T-helper 1 cell (primary cell): ENCODE measurements at places on chromosomes 3 and 15.

DNA sequence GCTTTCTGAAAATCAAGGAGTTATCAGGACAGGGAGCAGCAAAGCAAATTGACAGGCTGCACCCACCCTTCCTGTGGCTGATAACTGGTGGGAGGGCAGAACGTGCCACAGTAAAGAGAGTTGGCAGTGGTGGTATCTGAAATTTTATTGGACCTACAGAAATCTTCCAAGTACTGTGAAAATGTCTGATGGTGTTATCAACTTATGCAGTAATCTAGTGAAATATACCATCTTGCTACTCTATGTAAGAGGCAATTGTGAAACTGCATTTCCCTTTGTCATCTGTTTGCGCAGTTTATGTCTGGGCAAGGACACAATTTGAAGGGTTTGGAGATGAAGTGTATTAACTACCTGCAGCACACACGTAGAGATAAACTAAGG lies 1.5 kb downstream of the PLCL2 start:
- DNase-seq = peak; percentile 45

- no peak for DNase-seq
Observed at GRCh38 chr3:49498648-49499047, 28.6 kb downstream of the DAG1 start.

- DNase-seq = no peak
Observed at GRCh38 chr3:126319701-126320295, 37.4 kb downstream of the KLF15 start.

DNA sequence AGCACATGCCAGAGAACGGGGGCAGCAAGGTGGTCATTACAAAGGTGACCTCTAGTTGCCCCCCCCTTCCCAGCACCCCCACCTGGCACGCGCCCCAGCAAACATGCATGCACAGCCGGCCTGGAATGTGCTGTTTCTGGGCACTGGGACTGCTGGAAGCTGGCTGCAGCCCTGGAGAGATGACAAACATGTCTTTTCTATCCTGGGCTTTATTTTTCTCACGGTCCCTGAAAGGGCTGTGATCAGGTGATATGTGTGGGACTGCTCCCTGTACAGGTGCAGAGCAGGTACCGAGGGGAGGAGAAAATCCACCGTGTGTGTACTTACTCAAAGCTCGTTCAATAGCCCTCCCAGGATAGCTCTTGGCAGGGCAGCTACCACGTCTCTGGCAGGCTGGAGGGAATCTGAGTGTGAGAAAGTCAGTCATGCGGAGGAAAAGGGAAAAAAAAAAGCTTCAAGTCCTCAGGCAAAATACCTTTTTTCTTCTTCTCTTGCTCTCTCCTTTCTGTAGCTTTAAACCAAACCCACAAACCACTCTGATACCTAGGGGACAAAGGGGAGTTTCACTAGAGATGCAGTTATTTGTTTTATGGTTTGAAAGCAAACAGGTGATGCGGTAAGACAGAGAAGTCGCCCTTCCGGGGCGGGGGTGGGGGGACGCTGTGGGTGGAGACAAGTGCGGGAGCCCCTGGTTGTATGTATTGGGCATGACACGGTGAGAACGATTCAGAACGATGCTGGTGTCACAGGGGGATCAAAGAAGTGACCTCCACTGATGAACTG lies 5.0 kb upstream of the HES1 start:
- DNase-seq = no peak

- DNase-seq = no peak
Observed at GRCh38 chr3:159910991-159911663, 77.5 kb upstream of the IL12A start.

- no peak for DNase-seq
Observed at GRCh38 chr3:121758727-121759450, 9.3 kb upstream of the GOLGB1 start.

DNA sequence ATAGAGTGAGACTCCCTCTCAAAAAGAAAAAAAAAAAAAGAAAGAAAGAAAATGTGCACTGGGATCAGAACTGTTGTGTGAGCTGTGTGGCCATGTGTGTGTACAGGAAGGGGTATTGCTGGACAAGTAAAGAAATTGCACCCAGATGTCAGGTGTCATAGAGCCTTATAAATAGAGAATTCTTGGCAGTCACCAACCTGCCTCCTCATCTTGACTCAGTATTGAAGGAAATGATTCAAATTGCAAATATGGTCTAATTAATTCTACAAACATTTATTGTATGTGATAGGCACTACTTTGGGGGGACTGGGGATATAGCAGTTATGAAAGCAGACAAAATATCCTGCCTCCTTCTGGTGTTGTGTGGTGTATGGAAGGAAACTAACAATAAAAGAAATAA lies 243.8 kb upstream of the TTC14 start:
- DNase-seq = no peak

DNA sequence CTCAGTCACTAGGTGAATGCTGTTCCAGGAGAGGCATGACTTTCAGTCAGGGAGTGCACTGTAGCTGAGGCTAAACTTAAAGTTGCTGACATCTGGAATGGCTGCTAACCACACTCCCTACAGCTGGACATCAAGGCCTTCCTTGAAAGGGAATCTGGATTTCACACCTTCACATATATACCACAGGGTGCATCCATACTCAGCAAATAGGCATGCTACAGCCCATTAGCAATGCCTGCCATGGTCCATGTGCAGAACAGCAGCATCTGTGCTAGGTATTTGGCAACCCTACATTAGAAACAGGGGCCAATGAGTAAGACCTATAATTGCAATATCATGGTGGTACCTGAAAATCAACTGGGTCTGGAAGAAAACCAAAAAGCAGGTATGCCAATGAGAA lies 74.8 kb downstream of the SNTN start:
- DNase-seq = no peak

DNA sequence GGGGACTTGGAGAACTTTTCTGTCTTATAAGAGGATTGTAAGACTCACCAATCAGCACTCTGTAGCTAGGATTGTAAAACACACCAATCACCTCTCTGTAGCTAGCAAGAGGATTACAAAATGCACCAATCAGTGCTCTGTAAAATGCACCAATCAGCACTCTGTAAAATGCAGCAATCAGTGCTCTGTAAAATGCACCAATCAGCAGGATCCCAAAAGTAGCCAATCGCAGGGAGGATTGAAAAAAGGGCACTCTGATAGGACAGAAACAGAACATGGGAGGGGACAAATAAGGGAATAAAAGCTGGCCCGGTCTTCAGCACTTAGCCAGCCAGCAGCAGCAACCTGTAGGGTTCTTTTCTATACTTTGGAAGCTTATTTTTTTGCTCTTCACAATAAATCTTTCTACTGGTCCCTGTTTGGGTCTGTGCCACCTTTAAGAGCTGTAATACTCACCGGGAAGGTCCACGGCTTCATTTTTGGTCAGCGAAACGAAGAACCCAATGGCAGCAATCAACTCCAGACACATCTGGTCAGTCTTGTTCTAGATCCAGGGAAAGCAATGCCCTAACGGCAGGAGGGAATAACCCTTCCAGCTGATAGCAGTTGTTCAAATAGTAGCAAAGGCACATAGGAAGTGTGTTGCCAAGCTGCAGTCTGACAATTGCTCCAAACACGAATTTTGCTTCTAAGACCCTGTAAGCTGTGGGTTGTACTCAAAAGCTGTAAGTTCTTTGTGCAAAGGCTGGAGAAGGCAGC lies 135.6 kb downstream of the TJP1 start:
- DNase-seq = no peak

GRCh38 chr3:188687389-188687788 lies 484.4 kb upstream of the TPRG1 start:
- DNase-seq = no peak

DNA sequence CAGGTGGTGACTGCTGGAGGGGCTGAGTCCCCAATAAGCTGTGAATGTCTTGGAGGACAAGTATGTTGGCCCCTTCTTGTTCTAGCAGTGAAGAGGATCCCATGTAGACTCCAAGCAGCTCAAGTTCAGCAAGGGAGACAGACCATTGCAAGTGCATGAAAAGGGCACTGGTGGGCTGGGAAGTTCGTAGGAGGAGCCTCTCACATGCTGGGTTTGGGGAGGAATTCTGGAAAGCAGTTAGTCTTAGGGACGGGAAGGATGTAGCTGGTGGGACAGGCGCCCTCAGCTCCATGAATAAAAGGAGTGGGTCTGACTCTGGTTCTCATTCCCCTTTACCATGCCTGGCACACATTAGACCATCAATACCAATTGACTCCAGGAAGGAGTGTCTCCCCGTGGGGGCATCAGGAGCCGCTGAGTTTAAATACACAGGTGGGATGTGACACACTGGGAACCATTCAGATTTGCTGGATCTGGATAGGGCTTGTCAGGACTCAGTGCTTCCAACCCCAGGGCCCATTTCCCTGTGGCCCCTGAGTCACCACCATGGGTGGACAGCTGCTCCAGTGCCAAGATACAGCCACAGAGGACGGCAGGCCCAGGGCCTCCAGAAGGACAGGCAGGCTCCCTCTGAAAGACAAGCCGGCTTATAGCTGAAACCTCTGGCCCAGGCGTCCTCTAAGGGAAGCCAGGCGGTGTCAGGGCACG lies 552 bp upstream of the XYLB start:
- DNase-seq = no peak

- DNase-seq = no peak
Observed at GRCh38 chr3:163776743-163777142, 1301.6 kb downstream of the SI start.

- no peak for DNase-seq
Observed at GRCh38 chr15:83127547-83128150, 20.2 kb downstream of the TM6SF1 start.

- DNase-seq = no peak
Observed at GRCh38 chr3:16994854-16995525, 110.2 kb downstream of the PLCL2 start.

GRCh38 chr3:170414202-170414663 lies 4.4 kb upstream of the CLDN11 start:
- DNase-seq = peak; percentile 9

GRCh38 chr3:43608751-43609150 lies 13.1 kb downstream of the ANO10 start:
- no peak for DNase-seq

- DNase-seq = no peak
Observed at GRCh38 chr15:63212050-63213004, 22.9 kb downstream of the RAB8B start.

DNA sequence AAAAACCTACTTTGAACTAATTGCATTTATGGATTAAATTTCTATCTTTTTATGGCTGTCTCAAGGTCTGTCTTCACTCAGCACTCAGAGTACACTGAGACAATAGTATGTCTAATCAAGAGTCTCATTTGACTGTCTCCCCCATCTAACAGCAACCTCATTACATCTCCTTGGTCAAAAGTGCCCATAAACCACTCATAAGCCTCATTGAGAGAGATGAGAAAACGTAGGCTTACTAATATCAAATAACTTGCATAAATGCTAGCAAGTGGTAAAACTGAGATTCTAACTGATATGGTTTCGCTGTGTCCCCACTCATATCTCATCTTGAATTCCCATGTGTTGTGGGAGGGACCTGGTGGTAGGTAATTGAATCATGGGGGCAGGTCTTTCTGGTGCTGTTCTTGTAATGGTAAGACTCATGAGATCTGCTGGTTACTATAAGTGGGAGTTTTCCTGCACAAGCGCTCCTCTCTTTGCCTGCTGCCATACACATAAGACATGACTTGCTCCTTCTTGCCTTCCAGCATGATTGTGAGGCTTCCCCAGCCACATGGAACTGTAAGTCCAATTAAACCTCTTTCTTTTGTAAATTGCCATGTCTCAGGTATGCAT lies 113.9 kb downstream of the TFDP2 start:
- no peak for DNase-seq

DNA sequence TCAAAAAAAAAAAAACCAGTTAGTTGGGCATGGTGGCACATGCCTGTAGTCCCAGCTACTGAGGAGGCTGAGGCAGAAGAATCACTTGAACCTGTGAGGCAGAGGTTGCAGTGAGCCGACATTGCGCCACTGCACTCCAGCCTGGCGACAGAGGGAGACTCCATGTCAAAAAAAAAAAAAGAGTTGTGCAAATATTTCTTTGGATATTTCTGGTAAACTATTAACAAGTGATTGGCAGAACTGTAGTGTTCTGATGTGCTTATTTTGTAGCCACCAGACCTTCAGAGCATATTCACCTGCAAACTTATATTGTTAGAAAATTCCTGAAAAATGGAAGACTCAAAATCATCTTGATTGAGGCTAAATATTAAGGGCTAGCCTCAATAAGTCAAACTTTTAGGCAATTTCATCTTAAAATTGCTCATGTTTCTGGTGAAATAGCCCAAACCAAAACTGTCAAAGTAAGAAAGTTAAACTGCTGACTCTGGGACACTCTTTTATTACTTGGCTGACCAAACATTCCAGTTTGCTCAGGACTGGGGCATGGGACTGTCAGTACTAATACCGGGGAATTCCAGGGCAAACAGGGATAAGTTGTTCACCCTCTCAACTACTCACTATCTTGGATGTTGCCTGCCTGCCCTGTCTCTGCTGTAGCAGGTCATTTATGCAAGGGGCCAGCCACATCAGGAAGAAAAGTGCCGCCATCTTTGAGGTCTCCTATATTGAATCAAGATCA lies 37.0 kb downstream of the ABHD2 start:
- no peak for DNase-seq

- no peak for DNase-seq
Observed at GRCh38 chr3:185381320-185382058, 18.6 kb downstream of the MAP3K13 start.

DNA sequence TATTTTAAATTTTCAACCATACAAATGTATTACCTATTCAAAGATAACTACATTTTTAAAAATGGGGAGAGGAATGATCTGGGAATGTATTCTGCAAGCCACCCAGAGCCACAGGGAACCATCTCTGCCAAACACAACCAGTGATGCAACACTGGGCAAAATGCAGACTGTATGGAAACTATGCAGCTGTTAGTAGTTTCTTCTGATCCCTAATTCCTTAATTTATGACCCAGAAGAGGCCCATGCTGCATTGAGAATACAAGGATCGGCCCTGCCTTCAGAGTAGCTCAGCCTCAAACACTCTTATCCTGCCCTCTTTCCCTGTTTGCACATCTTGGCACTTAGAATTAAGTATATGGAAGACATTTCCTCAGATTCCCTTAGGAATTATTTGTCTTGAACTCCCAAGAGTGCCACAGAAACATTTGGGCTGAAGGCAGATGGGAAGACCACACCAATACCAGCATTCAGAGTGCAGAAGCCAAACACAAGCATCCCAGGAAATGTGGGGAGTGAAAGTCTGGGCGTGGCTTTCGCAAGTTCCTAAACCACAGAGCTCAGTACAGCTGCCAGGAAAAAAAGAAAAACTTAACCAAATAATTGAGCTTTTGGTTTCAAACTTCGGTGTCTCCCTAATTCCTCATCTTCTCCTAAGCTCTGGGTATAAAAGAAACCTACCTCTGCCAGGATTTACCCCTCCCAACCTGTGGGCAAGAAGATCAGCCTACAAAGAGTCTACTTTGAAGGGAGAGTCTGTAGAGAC lies 5.3 kb downstream of the SNUPN start:
- DNase-seq = no peak

- DNase-seq = no peak
Observed at GRCh38 chr15:51735228-51736010, 2.0 kb downstream of the LYSMD2 start.
